Breast epithelium (tissue), 4 donors: ENCODE measurements at places on chromosomes 1 and 21. TPM values are rescaled to one million over a fixed set of nuclear protein-coding genes. Genes with fewer than 3 reads are reported as not detected.
A peak's percentile ranks its signal among the peaks of the same experiment; 100 is the strongest.

DNA sequence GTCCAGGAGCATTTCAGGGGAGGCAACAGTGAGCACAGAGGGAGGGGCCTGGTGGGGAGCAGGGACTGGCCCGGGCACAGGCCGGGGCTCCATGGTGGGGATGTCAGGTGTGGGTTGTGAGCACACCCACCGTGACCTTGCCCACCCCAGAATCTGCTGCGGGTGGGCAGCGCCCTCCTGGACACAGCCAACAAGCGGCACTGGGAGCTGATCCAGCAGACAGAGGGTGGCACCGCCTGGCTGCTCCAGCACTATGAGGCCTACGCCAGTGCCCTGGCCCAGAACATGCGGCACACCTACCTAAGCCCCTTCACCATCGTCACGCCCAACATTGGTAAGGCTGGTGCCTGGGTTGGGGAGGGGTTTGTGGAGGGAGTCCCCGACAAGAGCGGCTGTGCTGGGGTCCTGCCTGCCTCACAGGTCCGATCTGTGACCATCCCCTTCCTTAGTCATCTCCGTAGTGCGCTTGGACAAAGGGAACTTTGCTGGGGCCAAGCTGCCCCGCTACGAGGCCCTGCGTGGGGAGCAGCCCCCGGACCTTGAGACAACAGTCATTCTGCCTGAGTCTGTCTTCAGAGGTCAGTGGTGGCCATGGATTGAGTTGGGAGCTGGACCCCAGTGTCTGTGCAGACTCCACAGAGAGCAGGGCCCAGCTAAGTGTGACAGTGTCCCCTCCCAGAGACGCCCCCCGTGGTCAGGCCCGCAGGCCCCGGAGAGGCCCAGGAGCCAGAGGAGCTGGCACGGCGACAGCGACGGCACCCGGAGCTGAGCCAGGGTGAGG lies 14.3 kb downstream of the PSRC1 start:
- H3K27ac ChIP-seq, result no peak overlapping the region
- H3K27me3 ChIP-seq, result no peaks in the 10 kb centered on the region
- H3K4me1 ChIP-seq, result peaks cover 10% of the 10 kb centered on the region
- H3K4me3 ChIP-seq, result no peak overlapping the region

The RHOU gene
- total RNA-seq, result 28.8 TPM

DNA sequence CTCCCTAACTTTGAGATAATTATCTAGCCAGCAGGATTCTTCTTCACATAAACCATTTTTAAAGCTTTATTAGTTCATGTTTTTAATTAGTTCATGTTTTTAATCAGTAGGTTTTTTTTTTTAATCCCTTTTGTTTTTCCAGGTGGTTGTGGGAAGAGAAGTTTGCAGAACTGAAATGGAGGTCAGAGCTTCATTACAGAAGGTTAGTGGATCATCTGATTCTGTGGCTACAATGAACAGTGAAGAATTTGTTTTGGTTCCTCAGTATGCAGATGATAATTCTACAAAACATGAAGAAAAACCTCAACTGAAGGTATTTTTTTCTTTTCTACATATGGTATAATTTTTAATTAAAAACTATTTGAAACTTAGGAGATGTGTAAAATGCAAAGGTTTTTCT lies 59.7 kb downstream of the RABGAP1L start:
- no peaks in the 10 kb centered on the region for H3K36me3 ChIP-seq
- no peaks in the 10 kb centered on the region for H3K4me1 ChIP-seq
- DNase-seq, result no peak
- H3K27me3 ChIP-seq, result no peaks in the 10 kb centered on the region
- no peak overlapping the region for H3K4me3 ChIP-seq

GRCh38 chr1:113930499-113931161 lies 1.5 kb downstream of the HIPK1 start:
- no peaks in the 10 kb centered on the region for H3K27me3 ChIP-seq
- H3K36me3 ChIP-seq, result no peaks in the 10 kb centered on the region
- no peak for DNase-seq
- peak overlapping the region; percentile 97 for H3K27ac ChIP-seq

The SH2D1B gene
- total RNA-seq, result 0.33 TPM

DNA sequence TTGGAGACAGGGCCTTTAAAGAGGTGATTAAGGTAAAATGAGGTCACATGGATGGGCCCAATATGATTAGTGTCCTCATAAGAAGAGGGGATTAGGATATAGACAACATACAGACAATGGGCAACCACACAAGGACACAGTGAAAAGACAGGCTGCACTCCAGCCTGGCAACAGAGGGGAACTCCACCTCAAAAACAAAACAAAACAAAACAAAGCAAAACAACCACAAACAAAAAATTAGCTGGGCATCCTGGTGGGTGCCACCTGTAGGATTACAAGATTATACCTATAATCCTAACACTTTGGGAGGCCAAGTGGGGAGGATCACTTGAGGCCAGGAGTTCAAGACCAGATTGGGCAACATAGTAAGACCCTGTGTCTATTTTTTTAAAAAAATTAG lies 4.8 kb upstream of the MDM4 start:
- no peaks in the 10 kb centered on the region for H3K27me3 ChIP-seq
- H3K36me3 ChIP-seq, result no peaks in the 10 kb centered on the region
- H3K27ac ChIP-seq, result no peak overlapping the region
- DNase-seq, result no peak

- H3K27ac ChIP-seq, result no peak overlapping the region
- no peak overlapping the region for H3K4me3 ChIP-seq
- H3K36me3 ChIP-seq, result no peaks in the 10 kb centered on the region
- no peaks in the 10 kb centered on the region for H3K27me3 ChIP-seq
Measured at GRCh38 chr1:108886292-108886691, 9.5 kb downstream of the GPSM2 start.

GRCh38 chr1:42942444-42942843 lies 16.2 kb downstream of the SLC2A1 start:
- no peak overlapping the region for H3K4me3 ChIP-seq
- peaks cover 65% of the 10 kb centered on the region for H3K4me1 ChIP-seq
- no peaks in the 10 kb centered on the region for H3K27me3 ChIP-seq
- H3K27ac ChIP-seq, result peak overlapping the region; percentile 90

DNA sequence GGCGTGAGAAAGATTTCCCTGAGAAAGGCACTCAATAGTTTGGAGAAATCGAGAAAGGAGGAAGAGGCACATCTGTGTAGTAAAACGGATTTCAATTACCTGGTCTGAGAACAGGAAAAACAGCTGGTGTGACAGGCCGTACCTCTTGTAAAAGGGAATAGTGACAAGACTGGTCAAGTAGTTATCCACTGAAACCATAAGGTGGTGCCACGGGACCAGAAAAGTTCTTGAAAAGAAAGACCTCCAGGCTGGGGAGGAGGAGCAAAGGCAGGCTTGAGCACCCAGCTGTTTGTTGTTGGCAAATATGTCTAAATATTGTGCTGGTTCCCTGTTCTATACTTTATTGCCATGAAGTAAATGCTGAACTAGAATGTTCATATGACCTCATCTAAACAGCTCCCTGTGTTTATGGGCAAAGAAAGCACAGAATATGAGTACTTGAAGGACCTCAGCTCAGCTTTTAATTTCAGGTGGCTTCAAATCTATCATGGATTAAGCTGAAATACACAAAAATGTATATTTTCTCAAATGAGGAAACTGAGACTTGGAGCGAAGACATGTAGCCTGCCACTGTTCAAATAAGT lies 4.0 kb downstream of the HAO2 start:
- H3K27ac ChIP-seq, result no peak overlapping the region
- H3K4me3 ChIP-seq, result no peak overlapping the region
- DNase-seq, result no peak
- H3K36me3 ChIP-seq, result no peaks in the 10 kb centered on the region
